ENCODE measurements at places on chromosomes 1 and 21.
A peak's percentile ranks its signal among the peaks of the same experiment; 100 is the strongest.

GRCh38 chr1:89382479-89382878, 18.6 kb downstream of the GBP6 start:
- no peak for DNase-seq

GRCh38 chr1:77589231-77589630, 93.2 kb downstream of the ZZZ3 start:
- DNase-seq = no peak

- no peak for DNase-seq
Observed at GRCh38 chr1:182527680-182528079, 61.4 kb downstream of the RNASEL start.

DNA sequence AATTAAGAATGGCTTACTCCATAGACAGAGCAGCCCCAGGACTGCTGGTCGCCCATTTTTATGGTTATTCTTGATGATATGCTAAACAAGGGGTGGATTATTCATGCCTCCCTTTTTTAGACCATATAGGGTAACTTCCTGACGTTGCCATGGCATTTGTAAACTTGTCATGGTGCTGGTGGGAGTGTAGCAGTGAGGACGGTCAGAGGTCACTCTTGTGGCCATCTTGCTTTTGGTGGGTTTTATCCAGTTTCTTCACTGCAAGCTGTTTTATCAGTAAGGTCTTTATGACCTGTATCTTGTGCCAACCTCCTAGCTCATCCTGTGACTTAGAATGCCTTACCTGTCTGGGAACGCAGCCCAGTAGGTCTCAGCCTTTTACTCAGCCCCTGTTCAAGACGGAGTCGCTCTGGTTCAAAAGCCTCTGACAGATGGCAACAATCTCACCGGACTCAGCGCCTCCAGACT, 5.2 kb upstream of the AGPAT3 start:
- no peak for DNase-seq

DNA sequence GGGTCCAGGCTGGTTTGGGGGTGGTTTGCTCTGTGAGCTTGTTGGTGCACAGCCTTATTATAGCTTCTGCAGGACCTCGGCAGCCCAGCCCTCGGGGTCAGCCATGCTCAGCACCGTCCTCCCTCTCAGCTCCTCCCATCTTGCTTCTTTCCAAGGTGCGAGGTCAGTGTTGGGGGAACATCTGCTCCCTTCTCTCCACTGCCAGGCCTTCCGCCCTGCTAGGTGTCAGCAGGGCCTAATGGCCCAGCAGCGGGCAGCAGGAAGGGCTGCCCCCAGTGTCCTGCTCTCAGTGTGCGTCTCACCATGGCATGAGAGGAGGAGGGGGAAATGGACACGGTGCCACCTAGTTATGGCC, 36.5 kb upstream of the LRRC3 start:
- DNase-seq = no peak

DNA sequence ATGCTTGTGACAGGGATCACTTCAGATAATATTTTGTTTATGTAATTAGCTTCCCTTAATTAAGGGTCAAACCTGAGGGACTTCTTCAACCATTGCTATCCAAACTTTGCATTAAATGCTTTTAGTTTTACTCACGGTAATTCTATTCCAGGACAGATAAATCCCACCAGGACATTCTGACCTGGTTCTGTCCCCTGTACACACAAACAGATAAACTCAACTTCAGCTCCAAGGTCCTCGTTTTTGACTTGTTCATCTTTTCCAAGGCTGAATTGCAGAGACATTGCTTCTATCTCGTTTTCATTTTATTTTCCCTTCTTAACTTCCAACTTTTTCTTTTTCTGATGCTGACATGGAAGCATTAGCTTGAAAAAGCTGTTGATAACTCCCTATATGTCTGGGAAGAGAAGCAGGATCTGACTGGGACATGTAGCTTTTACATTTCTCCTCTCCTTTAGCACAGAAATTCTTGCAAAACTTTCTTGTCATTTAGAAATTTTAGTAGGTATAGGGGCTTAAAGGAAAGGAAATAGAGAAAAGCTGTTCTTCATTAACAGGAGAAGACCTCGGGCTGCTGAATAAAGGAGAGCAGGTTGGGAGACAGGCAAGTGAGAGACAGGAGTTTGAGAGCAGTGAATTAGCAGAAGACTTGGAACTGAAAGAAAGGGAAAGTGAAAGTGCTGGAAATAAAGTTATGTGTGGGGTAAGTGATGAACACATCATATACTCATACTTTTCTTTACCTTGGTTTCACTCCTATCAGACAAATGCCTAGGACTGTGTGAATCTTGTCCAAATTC, 231.7 kb upstream of the B3GALT2 start:
- peak; percentile 22 for DNase-seq

GRCh38 chr21:10616535-10616934, 95.2 kb downstream of the TPTE start:
- DNase-seq = no peak

GRCh38 chr1:7253118-7253480, 467.8 kb downstream of the CAMTA1 start:
- no peak for DNase-seq

- DNase-seq = no peak
Observed at GRCh38 chr1:33228935-33229487, 27.3 kb upstream of the ZNF362 start.

- DNase-seq = no peak
Observed at GRCh38 chr1:43247256-43247921, 22.4 kb upstream of the TMEM125 start.

DNA sequence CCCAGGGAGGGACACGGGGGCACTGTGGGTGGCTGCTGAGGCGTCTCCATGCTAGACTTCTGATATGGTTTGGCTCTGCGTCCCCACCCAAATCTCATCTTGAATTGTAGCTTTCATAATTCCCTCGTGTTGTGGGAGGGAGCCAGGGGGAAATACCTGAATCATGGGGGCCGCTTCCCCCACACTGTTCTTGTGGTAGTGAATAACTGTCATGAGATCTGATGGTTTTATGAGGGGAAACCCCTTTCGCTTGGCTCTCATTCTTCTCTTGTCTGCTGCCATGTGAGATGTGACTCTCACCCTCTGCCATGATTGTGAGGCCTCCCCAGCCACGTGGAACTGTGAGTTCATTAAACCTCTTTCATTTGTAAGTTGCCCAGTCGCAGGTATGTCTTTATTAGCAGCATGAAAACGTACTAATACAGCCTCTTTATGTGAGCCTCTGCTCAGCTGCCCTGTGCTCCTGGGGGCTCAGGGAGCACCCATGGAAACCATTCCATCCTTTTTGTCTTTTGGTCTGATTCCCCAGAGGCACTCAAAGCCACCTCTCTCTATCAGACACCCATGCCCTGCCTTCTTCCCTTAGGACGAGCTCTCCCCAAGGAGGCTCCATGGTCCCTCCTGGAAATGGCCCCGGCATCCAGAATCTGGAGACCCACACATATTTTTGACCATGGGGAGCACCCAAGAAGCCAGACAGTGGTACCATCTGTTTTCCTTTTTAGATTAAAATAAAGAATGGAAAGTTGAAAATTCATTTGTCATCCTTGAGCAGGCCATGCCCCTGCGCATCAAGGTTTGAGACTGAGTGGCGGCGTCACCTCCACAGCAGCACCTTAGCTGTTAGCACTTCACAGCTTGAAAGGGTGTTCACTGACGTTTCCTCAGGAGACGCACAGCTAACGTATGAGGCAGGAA, 65.9 kb upstream of the FAM20B start:
- DNase-seq = no peak

- DNase-seq = no peak
Observed at GRCh38 chr1:5667513-5668325, 324.5 kb downstream of the NPHP4 start.

GRCh38 chr1:206732992-206733391, 37.6 kb upstream of the IL19 start:
- DNase-seq = no peak

DNA sequence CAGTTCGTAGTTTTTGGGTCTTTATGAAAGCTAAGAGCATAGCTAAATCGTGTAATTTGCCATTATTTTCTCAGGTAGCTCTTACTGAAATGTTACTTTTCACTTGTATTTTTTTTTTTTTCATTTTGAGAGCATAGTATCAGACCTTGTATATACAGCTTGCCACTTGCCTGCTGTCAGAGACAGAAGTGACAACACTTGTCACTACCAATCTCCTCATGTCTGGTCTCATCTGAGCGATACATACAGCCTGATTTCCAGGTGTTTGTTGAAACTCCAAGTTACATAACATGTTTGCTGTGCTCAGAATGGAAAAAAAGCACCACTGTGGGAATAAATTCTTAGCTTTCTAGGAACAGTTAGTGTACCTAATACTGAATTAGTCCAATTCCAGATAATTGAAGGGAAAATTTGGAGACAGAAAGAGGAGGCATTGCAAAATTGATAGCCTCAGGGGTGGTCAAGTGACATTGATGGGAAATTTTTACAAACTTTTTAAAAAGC, 621.4 kb upstream of the PKN2 start:
- DNase-seq = no peak

DNA sequence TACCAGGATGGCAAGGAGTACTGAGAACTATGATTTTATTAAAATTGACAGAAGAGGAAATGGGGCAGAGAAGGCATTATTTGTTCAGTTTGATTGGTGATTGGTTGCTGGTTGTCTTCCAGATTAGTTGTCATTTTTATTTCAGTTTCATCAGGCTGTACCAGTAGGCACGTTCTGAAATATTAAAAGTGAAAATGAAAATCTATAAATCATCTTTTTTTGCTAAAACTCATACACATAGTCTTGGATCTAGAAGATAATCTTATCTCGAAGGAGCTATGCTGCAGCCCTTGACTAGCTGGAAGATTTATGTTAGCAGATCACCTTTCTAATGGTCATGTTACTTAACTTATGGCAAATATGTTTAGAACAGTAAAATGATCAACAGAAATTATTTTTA, 29.0 kb downstream of the NEK7 start:
- no peak for DNase-seq

GRCh38 chr1:108893141-108893530, 16.4 kb downstream of the GPSM2 start:
- DNase-seq = peak; percentile 56

DNA sequence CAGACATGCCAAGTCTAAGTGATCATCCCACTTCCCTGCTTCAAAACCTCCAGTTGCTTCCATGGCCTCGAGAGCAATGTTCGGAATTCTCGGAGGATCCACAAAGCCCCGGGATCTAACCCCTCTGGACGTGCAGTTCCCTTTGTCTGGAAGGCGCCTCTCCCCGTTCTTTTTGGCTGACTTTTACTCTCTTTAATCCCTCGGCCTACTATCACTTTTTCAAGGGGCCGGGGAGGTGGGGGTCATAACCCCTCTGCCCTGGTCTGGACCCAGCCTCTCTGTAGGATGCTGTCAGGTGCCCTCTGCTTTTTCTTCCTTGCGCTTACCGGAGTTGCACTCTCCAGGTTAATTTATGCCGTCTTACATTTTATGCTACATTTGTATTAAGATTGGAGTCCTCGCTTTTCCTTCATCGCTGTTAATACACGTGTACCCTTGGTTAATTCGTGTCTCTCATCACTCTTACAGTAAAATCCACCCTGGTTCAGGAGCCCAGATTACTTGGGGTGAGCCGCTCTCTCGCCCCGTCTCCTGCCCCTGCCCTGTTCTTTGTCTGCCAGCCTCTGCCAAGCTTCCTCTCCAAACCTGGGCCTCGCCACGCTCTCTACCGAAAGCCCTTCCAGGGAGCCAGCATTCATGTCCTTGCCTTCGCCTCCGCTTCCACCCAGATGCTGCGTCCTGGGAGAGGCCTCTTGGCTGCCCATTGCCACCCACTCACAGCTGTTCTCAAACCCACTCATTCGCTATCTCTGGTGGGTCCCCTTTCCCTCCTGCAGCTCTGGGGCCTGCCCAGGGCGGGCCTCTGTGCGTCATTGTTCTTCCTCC, 448.6 kb downstream of the CAMTA1 start:
- DNase-seq = no peak

DNA sequence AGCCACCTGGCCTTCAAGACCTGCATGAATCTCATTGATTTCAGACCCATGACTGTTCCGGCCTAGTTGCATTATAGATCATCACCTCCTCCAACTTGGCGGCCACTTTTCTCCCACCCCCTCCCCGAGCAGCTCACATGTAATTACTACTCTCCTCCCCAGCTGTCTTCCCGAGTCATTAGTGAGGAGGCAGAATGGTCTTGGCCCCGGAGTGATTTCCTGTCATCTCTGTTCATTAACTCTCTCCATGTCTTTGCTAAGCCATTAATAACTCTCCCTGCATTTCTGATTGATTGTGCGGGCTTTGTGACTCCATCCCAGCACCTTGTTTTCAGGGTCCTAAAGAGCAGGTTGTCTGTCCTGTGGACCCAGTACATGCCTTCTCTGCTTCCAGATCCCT, 75.6 kb upstream of the CNTN2 start:
- no peak for DNase-seq

DNA sequence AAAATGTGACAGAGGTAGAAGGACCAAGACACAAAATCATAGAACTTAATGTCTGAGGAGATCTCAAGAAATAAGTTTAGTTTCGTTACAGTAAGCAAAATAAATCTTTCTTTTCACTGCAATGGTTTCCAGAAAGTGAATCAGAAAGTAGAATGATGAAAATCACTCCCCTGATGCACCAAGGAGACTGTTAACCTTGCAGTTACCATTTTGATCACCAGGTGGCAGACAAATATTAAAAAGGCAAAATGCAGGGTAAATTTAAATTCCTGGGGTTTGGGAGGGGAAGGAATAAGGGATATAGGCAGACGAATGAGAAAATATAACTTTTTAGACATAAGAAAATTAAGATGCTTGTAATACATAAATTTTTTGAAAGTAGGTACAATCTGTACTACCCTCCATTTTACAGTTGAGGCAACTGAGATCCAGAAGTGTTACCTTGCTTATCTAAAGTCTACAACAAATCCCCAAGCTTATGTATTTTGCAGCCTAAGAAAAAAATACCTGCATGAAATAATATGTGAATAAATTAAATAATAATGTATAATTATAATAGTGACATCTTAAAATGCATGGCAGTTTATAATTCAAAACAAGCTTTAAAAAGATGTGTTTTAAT, 253.2 kb downstream of the CRB1 start:
- peak; percentile 10 for DNase-seq

DNA sequence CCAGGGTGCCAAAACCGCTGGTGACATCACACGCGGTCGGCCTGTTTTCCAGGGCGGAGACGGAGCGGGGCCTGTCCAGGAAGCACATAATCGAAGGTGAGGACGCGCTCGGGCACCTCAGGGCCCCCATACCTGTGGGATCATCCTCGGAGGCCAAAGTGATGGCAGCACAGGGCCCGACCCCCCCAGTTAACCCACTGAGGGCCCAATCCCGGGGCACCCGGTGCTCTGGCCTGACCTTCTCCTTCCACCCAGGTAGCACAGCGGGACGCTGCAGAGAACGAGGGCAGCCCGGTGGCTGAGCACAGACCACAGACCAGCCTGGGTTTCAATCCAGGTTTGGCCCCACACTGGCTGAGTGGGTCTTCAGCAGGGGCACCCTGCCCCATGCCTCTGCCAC, 43.3 kb downstream of the KCNAB2 start:
- no peak for DNase-seq

GRCh38 chr21:37263827-37264600, 3.1 kb downstream of the VPS26C start:
- no peak for DNase-seq

All from inflammatory macrophage (primary cell).